Activated T-helper 1 cell treated with anti-CD3 and anti-CD28 coated beads, Interleukin-2, amount 50 U/mL, for 16 hours (primary cell): ENCODE measurements at places on chromosomes 2 and 18.

DNA sequence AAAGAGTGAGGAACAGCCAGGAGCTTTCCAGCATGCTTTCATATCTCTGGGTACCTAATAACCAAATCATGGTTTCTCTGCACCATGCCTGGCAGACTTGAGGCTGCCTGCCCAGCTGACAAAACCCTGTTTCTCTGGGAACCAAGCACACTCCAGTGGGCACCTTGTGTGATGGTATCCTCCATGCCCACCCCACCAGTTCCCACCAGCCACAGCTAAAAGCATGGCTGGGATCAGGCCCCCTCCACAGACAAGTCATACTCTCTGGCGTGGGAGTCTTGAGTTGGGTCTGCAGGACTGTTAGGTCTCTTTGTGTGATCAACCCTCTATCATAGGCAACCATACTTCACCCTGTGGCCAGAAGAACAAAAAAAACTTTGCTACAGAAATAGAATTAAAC, 56.0 kb downstream of the TMEM163 start:
- no peak for DNase-seq

DNA sequence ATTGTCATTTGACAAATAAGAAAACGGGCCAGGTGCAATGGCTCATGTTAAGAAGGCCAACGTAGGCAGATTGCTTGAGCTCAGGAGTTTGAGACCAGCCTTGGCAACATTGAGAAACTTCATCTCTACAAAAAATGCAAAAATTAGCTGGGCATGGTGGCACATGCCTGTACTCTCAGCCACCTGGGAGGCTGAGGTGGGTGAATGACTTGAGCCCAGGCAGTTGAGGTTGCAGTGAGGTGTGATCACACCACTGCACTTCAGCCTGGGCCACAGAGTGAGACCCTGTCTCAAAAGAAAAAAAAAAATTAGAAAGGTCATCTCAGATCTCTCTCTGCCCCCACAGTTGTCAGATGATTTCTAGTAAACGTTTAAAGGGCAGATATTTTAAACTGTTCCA, 4.4 kb downstream of the SESTD1 start:
- DNase-seq: no peak

DNA sequence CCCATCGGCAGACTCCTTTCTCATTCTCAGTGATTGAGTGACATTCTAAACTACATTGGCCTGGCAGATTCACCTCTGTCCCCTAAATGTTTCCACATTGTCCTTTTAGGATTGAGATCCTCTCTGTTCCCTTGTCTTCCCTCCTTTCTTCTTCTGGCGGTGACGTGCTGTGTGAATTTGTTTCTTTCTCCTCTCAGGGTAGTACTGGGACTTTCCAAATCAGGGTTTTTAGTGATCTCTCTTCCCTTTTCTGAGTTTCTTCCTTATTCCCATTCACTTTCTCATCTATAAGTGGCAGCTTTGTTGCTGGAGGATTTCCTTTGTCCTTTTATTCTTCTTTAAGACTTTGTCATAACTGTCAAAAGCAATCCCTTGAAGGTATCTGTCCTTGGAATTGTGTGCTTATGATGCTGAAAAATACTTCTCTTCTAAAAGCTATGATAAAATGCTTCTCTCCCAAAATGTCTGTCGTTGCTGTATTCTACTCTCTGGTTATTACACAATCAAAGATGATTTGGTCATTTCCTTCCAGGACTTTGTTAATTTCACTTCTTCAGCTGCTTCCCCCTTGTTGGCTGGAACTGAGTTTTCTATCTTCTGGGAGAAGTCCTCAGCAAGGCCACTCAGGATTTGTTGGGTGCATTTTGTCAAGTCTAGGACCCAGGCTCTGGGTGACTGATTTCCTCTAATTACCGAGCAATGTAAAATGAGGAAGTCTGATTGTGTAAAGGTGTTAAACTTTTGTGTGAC, 4.9 kb upstream of the IL1B start:
- DNase-seq: no peak

GRCh38 chr2:131041402-131042147, 51.7 kb downstream of the FAM168B start:
- no peak for DNase-seq

DNA sequence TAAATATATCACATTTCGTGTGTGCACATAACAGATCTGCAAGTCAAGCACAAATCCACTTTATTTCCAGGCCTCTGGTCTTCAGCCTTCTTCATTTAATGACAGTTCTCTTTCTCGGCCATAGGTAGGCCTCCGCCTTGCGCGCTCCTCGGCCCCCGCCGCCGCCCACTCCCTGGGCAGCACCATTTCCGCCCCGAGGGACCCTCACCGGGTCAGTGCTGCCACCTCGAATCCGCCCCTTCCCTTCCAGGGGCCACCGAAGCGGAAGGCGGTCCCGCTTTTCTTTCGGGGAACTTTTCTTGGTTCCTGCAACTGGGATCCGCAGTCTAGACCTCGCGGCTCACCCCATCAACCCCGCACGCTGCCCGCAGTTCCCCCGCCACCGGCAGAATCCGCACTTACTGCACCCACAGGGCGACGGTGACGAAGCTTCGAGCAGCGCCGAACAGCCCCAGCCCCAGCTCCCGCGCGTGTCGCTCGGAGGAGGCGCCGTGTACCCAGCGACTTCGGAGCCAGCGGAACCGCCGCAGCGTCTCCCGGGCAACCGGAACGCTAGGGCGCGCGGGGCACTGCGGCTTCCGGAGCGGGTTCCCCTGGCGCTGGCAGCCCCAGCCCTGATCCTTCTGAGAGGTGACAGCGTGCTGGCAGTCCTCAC, at the start of gene CDKL4:
Gene CDKL4 (minus strand): TSS at position 502 of the 655 bp plus-strand sequence.
- DNase-seq: no peak

- DNase-seq: no peak
These were observed 118.8 kb downstream of the MSH2 start for GRCh38 chr2:47521666-47522285.

DNA sequence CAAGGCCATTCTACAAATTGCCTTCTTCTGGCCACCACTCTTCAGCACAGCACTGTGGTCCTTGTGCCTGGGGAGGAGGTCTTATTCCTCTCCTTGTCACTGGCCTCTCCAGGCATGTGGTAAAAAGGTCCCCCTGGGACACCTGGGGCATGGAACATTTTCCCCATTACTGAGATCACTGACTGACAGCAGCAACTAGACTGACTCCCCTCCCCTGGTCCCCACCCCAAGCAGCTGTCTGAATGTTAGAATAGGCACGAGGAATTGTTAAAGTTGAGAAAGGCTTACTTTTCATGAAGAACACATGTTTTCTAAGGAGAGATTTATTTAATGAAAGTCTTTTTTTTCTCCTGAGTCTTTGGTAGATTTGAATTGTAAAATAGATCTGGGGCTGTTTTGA, 39.5 kb upstream of the RTN4 start:
- DNase-seq: no peak

DNA sequence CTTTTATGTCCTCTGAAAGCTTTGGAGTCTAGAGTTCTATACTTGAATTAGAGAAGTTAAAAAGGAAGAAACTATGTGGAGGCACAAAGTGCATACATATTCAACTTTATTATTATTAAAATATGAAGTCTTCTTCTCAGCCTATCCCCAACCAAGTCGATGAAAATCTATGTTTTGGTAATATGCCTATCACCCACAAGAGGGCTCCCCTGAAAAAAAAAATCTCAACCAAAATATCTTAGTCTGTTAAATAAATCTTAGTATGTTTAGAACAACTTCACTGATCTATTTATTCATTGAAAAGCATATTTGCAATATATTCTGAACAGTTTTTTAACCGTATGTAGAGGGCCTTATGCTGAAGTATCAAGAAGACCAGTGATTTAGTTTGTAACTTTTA, 804.5 kb downstream of the TDRD15 start:
- DNase-seq: no peak

GRCh38 chr18:27861539-27861938, 315.4 kb downstream of the CDH2 start:
- DNase-seq: no peak

DNA sequence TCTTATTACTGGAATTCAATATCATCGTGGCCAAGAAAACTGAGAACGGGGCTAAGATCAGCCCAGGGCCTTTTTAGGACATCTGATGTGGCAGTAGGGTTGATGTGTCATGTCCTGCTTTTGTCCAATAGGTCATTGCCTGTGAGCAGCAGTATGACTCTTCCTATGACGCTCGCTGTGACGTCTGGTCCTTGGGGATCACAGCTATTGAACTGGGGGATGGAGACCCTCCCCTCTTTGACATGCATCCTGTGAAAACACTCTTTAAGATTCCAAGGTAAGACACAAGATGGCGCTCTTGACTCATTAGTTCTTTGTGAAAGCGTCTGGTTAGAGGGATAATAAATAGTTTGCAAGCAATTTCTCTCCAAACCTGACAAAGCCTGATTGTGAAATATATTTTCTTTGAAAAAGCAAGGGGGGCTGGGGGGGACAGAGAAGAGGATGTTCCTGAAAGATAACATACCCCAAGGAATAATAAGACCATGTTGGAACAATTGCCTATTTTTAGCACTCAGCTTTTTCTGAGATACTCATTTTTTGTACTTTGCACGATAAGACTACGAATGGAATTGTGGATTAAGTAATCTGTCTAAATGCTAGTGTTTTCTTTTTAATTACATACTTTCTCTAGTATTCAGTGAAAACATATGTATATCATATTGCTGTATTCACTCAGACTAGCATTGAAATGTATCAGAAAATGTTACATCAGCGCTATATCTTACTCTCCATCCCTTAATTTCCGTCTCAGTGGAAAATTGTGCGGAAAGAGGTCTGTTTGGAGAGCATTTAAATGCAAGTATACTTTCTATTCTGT, 58.1 kb downstream of the MYO3B start:
- no peak for DNase-seq

- no peak for DNase-seq
These were observed 62.1 kb downstream of the LRRTM1 start for GRCh38 chr2:80242355-80242910.

GRCh38 chr2:164694275-164694695, 73.0 kb upstream of the GRB14 start:
- DNase-seq: no peak

DNA sequence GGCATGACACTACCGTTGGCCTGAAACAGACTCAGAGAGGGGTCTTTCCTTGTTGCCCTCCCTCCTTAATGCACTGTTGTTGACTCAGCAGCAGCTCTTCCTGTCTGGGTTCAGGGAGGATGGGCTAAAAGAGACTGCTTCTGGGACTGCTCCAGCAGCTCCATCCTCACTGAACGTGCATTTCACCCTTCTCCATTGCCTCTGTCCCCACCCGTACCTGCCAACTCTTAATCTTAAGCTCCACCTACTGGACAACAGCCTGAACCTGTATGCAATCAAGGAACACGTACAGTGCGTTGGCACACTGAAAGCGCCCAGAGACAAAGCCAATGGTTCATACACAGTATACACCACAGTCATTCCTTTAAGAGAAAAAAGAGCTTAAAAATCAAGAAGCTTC, 230.8 kb upstream of the RAB6C start:
- DNase-seq: no peak

- DNase-seq: no peak
These were observed 76.4 kb downstream of the SH3RF3 start for GRCh38 chr2:109205447-109205846.

- DNase-seq: no peak
These were observed 111.6 kb upstream of the DLX2 start for GRCh38 chr2:172214252-172214651.

DNA sequence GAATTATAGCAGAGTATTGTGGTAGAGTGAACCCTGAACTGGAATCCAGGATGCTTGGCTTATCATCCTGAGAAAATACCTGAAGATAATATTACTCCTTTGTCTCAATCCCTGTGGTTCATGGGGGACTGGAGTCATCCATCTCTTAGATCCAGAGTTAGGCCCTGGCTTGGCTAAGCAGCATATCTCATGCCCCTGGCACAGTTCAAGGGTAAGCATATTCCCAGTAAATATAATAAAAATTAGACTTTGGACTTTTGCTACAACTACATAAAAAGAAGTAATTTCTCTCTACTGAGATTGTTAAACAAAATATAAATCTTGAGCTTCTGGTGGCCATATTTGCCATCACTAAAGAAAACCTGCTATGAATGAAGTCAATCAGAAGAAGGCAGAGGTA, 47.7 kb upstream of the STK39 start:
- DNase-seq: no peak

GRCh38 chr2:47293976-47294375, 109.0 kb upstream of the MSH2 start:
- DNase-seq: no peak

DNA sequence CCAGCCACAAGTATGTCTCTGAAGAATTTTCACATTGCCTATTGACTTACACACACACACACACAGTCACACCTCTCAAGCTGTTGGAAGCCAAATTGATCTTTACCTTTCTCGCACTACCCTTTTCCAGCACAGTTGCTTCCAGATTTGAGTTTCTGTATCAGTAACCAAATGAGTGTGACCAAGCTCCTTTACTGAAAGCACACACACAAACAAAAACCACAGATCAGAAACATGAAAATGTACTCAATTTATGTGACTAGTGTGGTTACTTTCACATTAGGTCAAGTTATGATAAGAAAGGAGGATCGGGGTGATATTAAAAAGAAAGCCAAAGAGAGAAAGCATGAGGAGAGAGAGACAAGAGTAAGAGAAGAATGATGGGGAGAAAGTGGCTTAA, 993.9 kb upstream of the POU3F3 start:
- no peak for DNase-seq

- DNase-seq: no peak
These were observed 17.4 kb downstream of the LDLRAD4 start for GRCh38 chr18:13235981-13236380.

DNA sequence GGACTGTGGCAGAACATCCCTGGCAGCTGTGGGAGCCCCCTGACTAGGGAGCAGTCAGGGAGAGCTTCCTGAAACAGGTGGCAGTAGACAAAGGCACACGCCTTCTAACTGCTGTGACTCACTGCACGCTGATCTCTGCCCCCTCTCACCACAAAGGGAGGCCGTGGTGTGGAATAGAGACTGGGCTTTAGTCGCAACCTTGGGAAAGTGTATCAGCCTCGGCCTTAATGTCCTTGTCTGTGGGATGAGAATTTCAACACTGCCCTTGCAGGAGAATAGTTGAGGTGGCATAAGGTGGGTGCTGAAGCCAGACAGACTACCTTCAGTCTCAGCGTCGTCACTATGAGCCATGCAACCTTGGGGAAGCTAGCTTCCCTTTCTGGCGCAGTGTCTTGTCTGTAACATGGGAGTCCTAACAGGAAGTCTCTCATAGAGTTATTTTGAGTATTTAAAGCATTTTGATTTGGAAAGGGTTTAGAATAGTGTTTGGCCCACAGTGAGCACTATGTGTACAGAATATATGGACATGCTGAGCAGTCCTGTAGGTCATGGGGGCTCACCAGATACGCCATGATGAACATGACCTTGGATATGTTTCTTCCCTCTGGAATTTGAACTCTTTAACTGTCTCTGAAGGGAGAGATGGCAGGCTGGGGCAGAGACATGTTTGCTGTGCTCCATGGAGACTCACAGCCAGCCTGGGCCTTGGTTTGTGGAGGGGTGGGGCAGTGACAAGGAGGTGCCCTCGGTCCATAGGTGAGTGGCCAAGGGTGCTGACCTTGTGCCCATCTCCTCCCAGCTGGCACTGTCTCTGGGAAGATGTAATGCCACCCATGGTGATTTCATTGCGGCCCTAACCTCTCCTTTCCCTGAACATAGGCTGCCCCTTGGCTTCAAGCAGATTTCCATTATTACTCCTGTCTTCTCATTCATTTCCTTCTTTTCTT, 29.5 kb upstream of the SMAD7 start:
- no peak for DNase-seq

- no peak for DNase-seq
These were observed 78.8 kb downstream of the EHBP1 start for GRCh38 chr2:62784341-62784740.

- DNase-seq: peak; percentile 1
These were observed at the start of gene C1GALT1C1L for GRCh38 chr2:43676322-43677050. Gene C1GALT1C1L, minus strand, starts transcription at chr2:43676429. Its CDS starts 107 bp downstream, at chr2:43676322.

GRCh38 chr2:216108310-216108966, 710 bp upstream of the XRCC5 start:
- no peak for DNase-seq

- no peak for DNase-seq
These were observed 3.9 kb downstream of the MARCO start for GRCh38 chr2:118945881-118946280.
